Stimulated activated CD8-positive, alpha-beta memory T cell treated with anti-CD3 and anti-CD28 coated beads, Interleukin-4, amount 100 ng/mL, for 4 hours (primary cell): ENCODE measurements at places on chromosomes 5 and 9.

DNA sequence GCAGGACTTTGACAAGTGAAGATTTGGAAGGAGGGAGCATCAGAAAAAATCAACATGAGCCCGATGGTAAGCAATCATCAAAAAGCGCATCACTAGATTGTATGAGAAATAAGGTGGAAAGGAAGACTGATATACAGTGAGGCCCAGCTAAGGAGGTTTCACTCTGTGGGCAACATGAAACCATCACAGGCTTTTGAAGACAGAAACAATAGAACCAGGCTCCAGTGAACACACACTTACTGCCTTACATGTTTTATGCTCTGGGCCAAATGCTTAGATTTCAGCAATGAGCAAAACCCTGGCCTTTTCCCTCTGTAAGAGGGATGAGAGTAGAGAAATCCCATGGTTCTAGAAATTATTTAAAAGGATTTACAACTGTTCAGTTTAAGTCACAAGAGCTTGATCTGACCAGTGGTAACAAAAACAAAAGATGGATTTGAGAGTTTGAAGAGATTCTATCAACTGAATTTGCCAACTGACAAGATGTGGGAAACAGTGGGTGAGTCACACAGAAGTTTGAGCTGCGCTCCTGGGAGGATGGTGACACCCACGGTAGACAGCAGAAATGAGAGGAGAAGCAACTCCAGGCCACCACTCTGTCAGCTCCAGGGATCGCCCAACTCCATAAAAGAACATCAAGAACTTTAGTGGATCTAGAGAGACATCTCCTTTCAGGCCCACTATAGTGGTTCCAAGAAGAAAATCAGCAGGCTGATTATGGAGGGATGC, 261.8 kb downstream of the MCTP1 start:
- DNase-seq = no peak

DNA sequence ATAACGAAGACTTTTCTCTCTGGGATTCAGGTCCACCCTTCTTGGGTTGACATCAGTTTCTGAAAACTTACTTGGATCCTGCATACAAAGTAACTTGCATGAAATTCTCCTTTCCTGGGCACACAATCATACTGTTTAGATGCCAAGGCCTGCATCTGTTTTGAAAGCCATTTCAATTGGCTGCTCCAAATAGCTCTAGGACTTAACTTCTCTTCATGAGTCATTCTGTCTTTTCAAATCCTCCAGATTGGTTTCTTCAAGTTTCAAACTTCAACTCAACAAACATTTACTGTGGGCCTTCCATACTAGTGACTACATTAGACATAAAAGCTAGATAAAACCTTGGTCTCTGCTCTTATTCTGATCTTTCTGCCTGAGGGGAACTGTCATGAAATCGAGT, 54.8 kb upstream of the HMHB1 start:
- DNase-seq = no peak

DNA sequence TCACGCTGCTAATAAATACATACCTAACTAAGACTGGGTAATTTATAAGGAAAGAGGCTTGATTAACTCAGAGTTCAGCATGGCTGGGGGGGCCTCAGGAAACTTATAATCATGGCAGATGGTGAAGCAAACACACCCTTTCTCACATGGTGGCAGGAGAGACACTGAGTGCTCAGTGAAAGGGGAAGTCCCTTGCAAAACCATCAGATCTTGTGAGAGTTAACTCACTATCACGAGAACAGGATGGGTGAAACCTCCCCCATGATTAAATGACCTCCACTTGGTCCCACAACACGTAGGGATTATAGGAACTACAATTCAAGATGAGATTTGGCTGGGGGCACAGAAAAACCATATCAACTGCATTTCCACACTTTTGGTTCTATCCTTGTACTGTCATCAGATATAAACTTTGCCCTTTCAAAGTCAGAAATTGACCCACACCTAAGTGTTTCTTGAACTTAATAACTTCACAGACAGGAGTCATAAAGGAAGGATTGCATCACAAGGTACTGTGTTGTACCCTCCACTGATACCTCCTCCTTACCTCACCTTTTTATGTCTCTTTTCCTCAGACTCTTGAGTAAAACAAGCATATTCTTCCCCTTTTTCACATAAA, 319.1 kb upstream of the PIK3R1 start:
- DNase-seq = no peak

- DNase-seq = no peak
These were observed 87.4 kb downstream of the THBS4 start for GRCh38 chr5:80122579-80122978.

DNA sequence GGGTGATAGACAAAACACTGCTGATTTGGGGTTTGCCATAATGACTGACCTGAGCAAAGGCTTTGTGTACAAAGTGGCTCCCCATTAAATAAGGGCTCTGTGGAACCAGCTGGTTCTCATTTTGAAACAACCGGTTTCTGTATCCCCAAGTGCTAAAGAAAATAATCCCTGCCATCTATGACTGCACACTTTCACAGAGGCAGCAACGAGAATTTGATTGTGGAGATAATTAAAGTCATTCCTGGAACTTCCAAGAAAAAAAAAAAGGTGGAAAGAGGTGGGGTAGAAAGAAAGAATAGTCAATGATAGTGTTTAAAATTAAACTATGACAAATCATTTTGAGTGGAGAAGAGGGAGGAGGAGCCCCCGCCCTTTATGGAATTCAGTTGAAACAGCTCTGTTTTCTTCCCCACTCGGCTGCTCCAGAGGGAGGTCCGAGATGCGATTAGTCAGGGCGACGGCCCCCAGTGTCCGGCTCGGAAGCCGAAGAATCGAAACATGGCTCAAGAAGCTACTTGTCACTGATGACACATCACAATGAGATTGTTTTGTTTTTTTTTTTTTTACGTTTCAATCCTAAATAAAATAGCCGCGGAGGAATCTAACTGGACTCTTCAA, 38.4 kb downstream of the EBF1 start:
- no peak for DNase-seq

DNA sequence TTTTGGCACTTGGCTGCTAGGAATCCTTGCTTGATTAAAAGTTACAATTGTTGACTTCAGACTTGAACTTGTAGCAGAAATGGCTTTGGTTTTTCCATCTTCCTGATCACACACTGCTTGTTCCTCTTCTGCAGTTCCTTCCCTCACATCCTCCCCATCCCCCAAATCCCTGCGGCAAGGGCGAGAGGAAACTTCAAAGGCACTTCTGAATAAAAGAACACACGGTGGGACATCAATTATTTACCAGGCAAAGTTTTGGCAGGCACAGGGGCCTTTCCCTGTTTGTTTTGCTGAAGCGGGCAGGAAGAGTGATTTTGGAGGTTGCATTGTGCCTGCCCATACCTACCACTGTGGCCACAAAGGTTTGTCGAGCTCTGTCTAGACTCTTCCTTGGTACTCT, 260.9 kb downstream of the KIF4B start:
- no peak for DNase-seq

- no peak for DNase-seq
These were observed 28.3 kb upstream of the NR3C1 start for GRCh38 chr5:143431789-143432188.

- no peak for DNase-seq
These were observed 55.3 kb upstream of the RAD23B start for GRCh38 chr9:107227774-107228173.

DNA sequence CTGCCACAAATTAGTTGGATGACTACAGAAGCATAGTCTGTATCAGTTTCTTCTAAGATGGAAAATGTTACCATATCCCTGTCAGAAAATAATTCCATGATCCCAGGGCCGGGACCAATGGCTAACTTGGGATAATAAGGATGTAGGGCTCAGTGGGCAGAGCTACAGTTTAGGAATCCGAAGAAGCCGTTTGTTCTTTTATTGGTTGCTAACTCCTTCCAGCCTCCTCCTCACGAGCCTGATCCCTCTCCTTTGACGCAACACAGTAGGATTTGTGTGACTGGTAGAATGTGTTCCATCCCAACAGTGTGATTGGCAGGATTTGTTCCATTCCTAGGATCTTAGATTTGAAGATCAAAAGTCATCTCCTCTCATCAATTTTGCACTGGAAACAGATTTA, 496.9 kb downstream of the AGTPBP1 start:
- DNase-seq = no peak

- no peak for DNase-seq
These were observed 9.9 kb downstream of the LEAP2 start for GRCh38 chr5:132883261-132883834.

GRCh38 chr5:142780871-142781270, 10.7 kb downstream of the ARHGAP26 start:
- no peak for DNase-seq

DNA sequence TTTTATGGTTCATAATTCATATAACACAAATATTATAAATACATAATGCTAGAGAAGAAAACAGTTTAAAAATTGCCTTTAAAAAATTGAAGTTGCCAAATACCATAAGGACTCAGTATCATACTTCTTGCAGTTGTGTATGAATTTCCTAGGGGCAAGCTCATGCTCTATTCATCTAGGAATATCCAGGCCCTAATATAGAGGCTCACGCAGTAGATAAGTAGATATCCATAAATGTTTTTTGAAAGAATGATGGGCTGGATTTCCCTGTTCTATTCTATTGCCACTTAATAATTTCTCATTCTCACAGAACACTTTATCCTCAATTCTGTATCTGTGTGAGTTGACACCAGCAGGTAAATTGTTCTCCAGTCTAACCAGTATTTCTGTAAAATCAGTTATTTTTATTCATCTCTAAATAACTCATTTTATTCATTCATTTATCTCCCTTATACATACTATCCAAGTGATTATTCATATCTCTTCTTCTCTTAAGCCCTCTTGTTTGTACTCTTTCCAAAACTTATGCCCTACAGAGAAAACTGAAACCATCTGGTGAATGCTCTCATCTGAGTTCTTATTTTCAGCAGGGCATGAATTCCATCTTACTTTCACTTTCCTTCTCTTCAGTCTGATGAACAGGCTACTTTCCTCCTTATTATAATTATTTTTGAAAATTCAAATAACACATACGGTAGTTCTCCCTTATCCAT, 97.1 kb downstream of the SLC44A1 start:
- DNase-seq = no peak

DNA sequence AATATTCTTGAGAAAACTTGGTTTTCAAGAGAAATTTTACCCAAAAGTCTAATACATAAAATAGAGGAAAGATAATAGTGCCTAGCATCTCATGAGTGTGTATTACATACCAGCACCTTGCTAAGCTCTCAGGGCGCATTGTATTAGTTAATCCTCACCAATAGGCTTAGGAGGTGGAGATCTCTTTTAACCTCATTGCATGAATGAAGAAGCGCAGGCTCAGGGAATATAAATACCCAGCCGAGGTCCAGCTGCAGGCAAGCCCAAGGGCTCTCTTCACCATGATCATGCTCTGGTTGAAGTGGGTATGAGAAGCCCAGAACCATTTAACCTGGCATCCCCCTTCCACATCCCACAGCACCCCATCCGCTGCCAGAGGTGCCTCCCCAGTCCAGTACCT, 46.0 kb downstream of the CAMK2A start:
- no peak for DNase-seq

- no peak for DNase-seq
These were observed 3.9 kb downstream of the SPTAN1 start for GRCh38 chr9:128556276-128556675.

DNA sequence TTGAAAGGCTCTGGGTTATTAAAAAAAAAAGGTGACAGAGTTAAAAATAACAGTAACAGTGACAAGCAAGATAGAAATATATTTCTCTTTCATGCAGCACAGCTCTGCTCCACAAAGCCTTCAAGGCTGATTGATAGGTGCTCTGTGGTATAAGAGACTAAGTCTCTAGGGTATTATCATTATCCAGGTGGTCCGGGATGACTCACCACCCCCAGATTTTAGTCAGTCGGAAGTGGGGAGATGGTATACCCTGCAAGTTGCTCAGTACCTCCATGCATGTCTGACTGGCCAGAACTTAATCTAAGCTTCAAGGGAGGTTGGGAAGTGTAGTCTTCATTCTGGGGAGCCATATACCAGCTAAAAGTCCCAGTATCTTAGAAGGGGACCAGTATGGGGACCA, 76.1 kb downstream of the SLC1A3 start:
- DNase-seq = no peak

- DNase-seq = no peak
These were observed 14.3 kb downstream of the FNBP1 start for GRCh38 chr9:130028493-130029222.

DNA sequence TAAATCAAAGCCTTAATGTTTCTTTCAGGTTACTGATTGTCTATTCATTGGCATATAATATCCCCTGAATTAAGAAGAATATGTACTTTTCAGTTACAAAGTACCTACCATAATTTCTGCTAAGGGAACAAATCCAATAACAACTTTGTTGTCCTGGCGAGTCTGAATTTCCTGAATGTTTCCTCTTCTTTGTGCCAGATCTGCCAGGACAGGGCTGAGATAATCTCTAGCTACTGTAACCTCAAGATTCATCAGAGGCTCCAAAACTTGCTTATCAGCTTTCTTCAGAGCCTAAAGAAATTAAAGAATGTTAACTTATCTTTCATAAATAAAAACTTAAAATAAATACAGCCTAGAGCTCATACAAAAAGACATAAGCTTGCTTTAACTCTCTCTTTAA, 37.2 kb downstream of the HEXB start:
- no peak for DNase-seq

GRCh38 chr5:180143656-180144364, 65.2 kb downstream of the RASGEF1C start:
- DNase-seq = no peak

GRCh38 chr5:150490296-150490669, 17.6 kb upstream of the NDST1 start:
- no peak for DNase-seq

DNA sequence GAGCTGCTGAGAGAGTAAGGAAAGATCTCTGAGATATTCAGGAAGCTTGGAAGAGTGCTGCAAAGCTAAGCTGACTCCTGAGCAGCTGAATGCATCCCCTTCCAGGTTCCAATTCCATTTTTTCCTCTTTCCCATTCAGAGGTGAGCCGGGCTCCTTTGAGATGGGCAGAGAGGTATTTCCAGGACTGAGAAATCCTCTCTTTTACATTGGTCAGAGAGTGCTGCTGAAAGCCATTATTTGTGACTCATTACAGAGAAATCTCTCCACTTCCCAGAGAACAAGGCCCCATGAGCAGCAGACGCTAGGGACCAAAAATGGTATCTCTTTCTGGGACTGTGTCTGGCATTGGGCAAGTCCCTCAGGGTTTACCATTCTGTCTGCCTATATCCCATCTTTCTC, 3.7 kb downstream of the MCTP1 start:
- no peak for DNase-seq

DNA sequence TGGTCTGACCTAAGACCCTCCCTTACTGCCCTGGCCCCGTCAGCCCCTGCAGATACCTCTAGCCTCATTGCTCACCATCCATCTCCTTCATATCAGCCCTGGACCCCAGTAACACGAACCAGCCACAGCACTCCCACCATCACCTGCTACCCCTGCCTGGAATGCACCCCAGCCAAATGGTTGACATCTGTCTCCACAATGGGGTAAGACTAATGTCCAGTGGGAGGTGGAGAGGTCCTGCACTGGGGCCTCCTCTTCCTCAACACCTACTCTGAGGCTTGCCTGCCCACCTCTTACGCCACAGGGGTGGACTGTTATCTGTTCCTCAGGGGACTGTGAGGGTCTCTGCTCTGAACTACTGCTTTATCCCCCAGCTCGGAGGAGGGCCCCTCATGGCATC, 12.1 kb downstream of the CSF2 start:
- no peak for DNase-seq
